ENCODE measurements at places on chromosomes 6 and 20.

- DNase-seq, result no peak
Measured at GRCh38 chr20:11375335-11375734, 542.4 kb upstream of the BTBD3 start.

DNA sequence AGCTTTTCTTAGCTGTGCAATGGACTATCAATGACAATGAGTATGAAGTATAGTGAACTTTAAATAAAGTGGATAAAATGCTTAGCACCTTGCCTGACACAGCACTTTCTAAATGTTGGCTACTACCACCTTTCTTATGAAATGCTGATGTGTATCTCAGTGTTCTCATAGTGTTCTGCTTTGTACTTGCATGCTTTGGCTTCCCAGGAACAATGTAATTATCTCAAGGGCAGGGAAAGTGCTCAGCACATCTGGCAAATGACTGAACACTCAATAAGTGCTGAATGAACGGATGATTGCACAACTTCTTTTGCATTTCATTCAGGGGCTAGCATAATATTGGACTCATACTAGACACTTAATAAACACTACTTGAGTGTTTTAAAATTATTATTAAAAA, 28.2 kb upstream of the NOX3 start:
- DNase-seq, result no peak

GRCh38 chr6:66396145-66396544, 689.1 kb upstream of the EYS start:
- no peak for DNase-seq

DNA sequence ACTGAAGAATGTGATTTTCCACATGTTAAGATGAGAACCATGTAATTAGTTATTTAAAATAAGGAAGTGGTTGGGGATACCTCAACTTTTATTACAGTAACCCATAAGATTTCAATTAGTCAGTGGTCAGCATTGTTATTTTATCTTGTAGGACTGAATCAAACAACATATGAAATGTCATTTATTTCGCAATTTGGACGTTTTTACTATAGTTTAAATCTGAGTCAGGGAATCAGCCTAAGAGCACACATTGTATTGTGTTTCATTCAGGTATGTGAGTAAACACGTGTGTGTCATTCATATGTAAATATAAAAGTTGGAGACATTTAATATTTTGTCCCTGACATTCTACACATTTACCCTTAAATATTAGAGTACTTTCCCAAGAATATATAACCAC, 1418.7 kb downstream of the GRIK2 start:
- DNase-seq, result no peak

- DNase-seq, result no peak
Measured at GRCh38 chr6:12125396-12125795, 113.3 kb downstream of the HIVEP1 start.

GRCh38 chr6:115287467-115287866, 773.2 kb downstream of the FRK start:
- DNase-seq, result no peak

DNA sequence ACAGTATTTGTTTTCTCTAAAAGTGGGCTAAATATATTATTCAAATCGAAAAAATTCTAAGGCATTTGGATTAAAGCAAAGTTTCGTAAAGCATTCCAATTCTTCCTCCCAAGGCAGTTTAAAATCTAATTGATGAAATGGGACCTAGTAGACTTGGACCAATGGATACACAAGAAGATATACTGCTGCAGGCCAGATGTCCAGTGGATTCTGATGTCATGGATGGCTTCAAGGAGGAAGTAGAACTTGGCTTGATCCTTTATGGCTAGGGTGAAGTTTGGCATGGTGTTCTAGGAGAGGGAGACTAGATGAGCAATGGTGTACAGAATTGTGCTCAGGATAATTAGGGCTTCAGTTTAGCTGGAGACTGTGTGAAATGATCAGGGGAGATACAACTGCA, 559.5 kb upstream of the MMS22L start:
- DNase-seq, result no peak

DNA sequence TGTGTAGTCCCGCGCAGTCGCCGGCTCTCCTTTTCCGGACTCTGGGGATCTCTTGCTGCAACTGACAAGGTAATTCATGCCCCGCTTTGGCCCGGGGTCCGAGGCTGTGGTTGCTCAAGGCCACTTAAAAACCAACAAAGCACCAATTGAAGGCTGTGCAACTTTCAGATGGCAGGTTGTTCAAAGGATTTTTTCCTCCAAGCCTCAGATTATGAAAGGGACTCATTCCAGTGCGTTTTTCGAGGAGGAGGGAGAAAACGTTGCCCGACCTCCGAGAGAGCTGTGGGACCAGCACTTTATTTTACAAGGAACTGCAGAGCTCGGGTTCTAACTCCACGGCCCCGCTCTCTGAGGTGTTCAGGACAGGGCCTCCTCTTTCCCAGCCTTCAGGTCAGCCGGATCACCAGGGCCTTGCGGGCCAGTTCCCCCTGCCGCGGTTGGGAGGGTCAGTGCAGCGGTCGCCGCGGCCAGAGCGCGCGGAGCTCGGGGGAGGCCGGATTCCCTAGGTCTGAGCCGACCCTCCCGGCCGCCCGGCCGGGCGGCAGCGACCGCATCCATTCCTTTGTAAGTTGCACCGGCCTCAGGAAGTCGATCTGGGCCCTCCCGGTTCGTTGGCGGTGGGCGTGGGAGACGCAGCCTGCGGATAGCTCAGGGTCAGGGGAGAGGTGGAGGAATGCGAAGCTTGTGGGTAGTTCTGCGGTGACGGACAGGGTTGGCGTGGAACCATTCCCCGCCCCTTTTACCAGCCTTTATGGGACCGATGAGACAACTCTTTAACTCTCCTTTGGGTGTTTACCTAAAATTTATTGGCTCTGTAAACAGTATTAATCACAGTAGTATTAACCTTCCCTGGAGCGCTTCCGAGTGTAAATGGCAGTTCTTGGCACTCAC, 1.6 kb downstream of the UTRN start:
- DNase-seq, result peak; percentile 54

All from iPS DF 19.7 (cell line).